ENCODE measurements at places on chromosomes 7 and 10. TPM values are rescaled to one million over a fixed set of nuclear protein-coding genes. Genes with fewer than 3 reads are reported as not detected.

- H3K36me3 ChIP-seq: no peaks in the 10 kb centered on the region
- H3K27ac ChIP-seq: no peak overlapping the region
- DNase-seq: no peak
- H3K27me3 ChIP-seq: no peaks in the 10 kb centered on the region
- no peak overlapping the region for H3K4me3 ChIP-seq
Observed at GRCh38 chr10:90993340-90993739, 72.5 kb upstream of the ANKRD1 start.

- no peak overlapping the region for H3K27ac ChIP-seq
- no peak for DNase-seq
- H3K36me3 ChIP-seq: no peaks in the 10 kb centered on the region
- no peaks in the 10 kb centered on the region for H3K27me3 ChIP-seq
Observed at GRCh38 chr7:66967029-66967428, 28.4 kb downstream of the SBDS start.

DNA sequence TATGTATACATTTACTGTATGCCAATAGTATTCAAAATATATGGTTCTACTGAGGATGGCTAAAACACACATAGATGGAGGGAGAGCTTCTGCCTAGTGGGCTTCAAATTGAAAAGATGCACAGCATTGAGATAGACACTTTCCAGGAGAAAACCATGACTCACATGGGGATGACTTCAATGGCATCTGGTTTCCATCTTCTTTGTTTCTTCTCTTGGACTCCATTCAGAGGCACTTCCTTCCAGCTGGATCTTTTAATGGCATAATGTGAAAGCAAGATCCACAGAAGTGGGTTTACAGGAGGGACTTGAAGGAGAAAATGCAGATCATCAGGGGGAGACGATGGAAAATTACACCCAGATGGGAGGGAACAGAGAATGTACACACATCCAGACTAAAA is 84.9 kb downstream of the ZNF365 start:
- no peak for DNase-seq
- H3K27ac ChIP-seq: no peak overlapping the region
- peaks cover 17% of the 10 kb centered on the region for H3K4me1 ChIP-seq
- H3K4me3 ChIP-seq: no peak overlapping the region
- no peaks in the 10 kb centered on the region for H3K27me3 ChIP-seq

Gene VAX1
- polyA plus RNA-seq: not detected

DNA sequence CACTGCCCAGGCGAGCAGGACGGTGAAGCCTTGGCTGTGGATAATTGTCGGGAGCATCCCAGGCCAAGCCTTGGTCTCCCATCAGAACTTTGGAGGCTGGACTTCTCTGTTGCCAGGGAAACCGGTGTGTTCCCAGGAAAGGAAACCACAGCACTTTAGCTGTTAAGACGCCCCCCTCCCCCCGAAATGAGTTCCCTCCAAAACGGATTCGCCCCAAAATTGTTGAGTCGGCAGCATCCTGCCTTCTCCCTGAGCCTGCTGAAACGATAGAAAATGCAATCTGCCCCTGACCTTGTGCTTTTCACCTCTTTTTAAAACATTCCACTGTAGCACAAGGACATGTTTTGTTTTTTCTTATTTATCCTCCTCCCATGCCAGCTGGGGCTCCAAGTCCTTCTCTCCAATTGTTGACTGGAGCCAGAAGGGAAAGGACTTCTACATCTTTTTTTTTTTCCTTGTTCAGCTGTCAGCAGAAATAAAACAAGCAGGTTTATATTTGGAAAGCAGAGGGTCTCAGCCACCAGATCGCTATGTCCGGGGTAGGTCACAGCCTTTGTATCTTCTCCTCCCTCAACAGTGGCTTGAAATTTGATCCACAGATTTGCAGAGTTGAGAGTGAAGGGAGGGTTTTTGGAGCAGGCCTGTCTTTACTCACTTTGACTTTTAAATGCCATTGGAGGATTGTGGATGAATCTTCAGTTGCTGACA is 116.5 kb downstream of the ZMIZ1 start:
- H3K27ac ChIP-seq: no peak overlapping the region
- H3K4me1 ChIP-seq: no peaks in the 10 kb centered on the region
- no peak overlapping the region for H3K4me3 ChIP-seq
- no peaks in the 10 kb centered on the region for H3K36me3 ChIP-seq
- DNase-seq: no peak

Gene DYNC1I1
- not detected for polyA plus RNA-seq

Gene NME8
- polyA plus RNA-seq: not detected

DNA sequence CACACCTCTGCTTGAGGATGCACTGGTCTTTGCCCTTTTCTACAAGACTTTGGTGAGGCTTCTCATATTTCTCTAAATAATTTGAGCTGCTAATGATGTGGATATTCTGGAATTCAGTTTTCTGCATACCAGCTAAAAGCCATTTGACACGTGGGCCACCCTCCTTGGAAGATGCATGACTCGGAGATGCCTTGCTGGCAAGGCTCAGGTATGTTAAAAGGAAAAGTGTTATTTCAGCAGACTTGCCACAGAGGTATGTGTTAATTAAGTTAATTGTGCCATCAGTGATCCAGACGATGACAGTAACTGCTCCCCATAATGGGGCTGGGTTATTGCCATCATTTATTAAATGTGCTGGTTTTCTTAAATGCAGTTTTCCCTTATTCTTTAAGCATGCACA is 8.8 kb upstream of the GFRA1 start:
- H3K36me3 ChIP-seq: no peaks in the 10 kb centered on the region
- no peak overlapping the region for H3K27ac ChIP-seq
- no peak for DNase-seq

GRCh38 chr7:44729949-44730590 is 18.6 kb upstream of the ZMIZ2 start:
- no peak overlapping the region for H3K4me3 ChIP-seq
- no peak for DNase-seq
- no peaks in the 10 kb centered on the region for H3K36me3 ChIP-seq
- H3K4me1 ChIP-seq: no peaks in the 10 kb centered on the region
- H3K27me3 ChIP-seq: no peaks in the 10 kb centered on the region
- H3K27ac ChIP-seq: no peak overlapping the region

GRCh38 chr7:51217804-51218203 is 98.8 kb downstream of the COBL start:
- no peak for DNase-seq
- H3K36me3 ChIP-seq: no peaks in the 10 kb centered on the region
- no peak overlapping the region for H3K4me3 ChIP-seq
- H3K4me1 ChIP-seq: no peaks in the 10 kb centered on the region
- H3K27ac ChIP-seq: no peak overlapping the region

DNA sequence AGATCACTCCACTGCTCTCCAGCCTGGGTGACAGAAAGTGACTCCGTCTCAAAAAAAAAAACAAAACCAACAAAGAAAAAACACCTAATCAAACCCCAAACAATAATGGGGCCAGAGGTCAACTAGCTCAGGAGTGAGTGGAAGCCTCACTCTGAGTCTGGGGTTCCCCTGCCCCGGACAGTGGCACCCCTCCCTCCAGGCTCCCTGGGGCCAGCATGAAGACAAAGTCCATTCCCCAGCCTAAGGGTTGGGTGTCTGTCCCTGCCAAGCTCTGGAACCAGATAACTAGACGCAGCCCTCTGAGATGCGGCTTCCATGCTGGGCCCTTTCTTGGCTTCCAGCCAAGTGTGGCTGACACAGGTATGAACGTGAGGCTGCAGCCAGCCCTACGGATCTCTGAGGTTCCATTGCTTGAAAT is 1.7 kb upstream of the FUOM start:
- H3K4me1 ChIP-seq: peaks cover 6% of the 10 kb centered on the region
- H3K36me3 ChIP-seq: no peaks in the 10 kb centered on the region
- no peak overlapping the region for H3K4me3 ChIP-seq
- peak; percentile 68 for DNase-seq
- H3K27me3 ChIP-seq: no peaks in the 10 kb centered on the region

GRCh38 chr10:15539262-15539661 is 168.2 kb upstream of the FAM171A1 start:
- H3K27me3 ChIP-seq: no peaks in the 10 kb centered on the region
- DNase-seq: no peak
- H3K4me1 ChIP-seq: no peaks in the 10 kb centered on the region
- H3K4me3 ChIP-seq: no peak overlapping the region
- no peak overlapping the region for H3K27ac ChIP-seq
